Thoracic aorta (tissue), 2 donors: ENCODE measurements at places on chromosomes 11 and 22.

DNA sequence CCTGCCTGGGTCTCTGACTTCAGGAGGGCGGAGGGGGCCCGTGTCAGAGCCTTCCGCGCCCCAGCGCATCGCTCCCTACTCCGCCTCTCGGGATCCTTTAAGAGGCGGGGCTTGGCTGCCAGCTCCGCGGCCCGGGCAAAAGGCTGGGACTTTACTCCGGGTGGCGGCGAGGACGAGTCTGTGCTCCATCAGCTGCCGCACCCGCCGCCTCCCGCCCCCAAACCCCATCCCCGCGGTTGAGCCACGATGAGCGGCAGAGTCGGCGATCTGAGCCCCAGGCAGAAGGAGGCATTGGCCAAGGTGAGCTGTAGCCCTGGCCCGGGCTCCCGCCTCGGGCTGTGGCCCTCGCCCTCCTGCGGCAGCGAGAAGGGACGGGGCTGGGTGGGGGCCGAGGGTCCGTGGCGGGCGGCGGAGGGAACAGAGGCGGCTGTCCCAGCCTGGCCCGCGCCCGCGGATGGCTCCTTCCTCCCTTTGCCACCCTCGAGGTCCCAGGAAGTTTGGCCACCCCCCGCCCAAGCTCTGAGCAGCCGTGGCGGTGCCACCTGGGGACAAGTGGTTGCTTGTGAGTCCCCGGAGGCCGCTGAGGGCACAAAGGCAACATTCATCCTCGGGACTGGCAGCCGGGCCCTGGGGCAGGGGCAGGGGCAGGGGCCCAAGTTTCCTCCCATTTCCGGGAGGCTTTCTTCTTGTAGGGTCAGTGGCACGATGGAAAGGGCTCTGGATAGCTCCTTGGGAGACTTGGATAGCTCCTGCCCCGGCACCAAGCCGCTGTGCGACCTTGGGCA, at the start of gene SEC14L2:
SEC14L2 (plus strand) TSS at position 148 of the 785 bp plus-strand sequence; CDS start at position 247, 99 bp downstream.
- DNase-seq, result peak; percentile 16

DNA sequence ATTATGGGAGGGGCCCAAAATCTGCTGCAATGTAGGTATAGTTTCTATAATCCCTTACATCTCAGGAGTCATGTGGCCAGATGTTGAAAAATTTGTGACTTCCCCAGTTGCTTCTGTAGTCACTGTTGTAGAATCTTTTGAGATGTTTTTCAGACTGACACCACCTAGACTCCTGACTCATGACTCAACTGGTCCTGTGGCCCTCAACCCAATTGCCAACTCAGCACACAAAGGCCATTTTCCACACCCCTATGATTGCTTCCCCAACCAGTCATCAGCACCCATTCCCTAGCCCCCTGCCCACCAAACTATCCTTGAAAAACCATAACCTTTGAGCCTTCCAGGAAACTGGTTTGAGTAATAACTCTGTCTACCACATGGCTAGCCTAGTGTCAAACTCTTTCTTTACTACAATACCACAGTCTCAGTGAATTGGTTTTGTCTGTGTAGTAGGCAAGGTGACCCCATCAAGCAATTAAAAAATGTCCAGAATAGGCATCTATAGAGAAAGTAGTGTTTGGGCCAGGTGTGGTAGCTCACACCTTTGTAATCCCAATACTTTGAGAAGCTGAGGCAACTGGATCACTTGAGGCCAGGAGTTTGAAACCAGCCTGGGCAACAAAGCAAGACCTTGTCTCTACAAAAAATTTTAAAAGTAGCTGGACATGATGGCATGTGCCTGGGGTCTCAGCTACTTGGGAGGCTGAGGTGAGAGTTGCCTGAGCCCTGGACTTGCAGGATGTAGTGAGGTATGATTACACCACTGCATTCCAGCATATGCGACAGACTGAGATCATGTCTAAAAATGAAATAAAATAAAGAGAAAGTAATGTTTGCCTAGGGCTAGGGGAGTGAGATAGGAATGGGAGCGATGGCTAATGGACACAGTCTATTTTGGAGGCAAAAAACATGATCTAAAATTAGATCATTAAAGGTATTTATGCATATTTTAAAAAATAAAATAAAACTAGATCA, 24.1 kb upstream of the FEZ1 start:
- DNase-seq, result no peak

- no peak for DNase-seq
Observed at GRCh38 chr22:45649809-45650208, 21.8 kb upstream of the ATXN10 start.

DNA sequence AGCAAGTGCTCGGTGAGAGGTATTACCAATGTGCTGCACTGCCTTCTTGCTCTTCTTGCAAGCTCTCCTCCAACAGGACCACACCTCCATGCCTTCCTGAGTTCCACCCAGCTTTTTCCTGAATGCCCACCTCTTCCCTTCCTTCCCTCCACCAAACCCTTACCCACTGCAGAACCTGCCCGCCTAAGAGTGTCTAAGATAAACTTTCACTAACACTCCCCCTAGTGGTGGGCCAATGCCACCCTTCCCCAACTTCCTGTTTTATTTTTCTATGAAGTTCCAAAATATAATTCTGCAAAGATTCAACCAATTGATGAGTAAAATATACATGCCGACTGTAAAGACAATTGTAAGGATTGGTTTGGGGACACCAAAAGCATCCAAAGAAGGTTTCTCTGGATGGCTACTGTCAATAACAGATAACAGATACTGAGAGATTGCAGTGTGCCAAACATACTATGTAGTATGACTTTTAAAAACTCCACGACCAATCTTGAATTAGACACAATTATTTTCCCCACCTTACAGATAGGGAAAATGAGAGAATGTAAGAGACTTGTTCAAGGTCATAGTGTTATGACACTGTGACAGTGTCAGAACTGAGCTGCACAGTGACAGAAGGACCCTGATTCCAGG, 38.6 kb upstream of the BMAL1 start:
- no peak for DNase-seq

GRCh38 chr11:115475564-115475963, 28.7 kb downstream of the CADM1 start:
- DNase-seq, result no peak

- peak; percentile 82 for DNase-seq
Observed at GRCh38 chr11:9760193-9760575, 96.3 kb downstream of the SWAP70 start.

DNA sequence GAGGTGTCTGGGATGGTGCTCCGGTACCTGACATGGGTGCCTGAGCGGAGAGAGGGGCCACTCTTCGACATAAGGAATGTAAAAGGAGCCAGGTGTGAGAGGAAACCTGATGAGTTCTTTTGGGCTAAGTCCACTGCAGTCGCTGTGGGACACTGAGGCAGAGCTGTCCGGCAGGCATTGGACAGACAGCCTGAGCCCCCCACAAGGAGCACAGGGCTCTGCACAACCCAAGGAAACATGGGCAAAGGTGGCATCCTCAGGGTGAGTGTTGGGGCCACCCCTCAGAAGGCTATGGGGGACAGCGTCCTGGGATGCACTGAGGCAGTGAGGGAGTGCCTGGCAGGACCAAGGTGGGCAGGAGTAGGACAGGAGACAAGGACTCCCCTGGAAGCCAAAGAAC, 57.7 kb upstream of the EMID1 start:
- DNase-seq, result no peak

DNA sequence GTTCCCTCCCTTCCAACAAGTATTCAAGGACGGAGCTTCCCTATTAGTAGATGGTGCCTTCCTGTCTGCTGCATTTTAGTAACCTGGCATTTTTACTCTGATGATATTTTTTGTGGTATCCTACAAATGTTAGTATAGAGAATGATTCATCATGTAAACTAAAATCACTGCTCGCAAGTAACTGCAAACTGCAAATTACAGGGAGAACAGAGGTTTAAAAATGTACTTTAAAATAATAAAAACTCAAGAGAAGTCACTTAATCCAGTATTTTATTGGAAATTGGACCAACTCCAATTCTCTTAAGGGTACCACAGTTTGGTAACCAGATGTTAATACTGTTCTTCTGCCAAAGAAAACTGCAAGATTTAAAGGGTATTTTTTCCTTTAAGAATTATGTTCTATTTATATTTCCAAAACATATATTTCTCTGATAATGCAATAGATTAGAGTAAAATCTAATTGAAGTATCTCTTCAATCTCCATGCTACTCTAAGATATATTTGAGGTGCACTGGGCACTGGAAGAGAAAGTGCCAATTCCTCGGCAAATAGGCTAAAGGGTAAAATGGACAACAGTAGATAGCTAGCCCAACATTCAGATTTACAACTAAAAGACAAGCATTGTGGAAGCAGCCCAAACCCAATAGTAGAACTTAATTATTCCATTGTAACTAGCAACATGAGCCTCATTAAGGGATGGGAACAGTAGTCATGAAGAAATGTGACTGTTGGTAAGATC, 298.0 kb downstream of the TTC28 start:
- no peak for DNase-seq

DNA sequence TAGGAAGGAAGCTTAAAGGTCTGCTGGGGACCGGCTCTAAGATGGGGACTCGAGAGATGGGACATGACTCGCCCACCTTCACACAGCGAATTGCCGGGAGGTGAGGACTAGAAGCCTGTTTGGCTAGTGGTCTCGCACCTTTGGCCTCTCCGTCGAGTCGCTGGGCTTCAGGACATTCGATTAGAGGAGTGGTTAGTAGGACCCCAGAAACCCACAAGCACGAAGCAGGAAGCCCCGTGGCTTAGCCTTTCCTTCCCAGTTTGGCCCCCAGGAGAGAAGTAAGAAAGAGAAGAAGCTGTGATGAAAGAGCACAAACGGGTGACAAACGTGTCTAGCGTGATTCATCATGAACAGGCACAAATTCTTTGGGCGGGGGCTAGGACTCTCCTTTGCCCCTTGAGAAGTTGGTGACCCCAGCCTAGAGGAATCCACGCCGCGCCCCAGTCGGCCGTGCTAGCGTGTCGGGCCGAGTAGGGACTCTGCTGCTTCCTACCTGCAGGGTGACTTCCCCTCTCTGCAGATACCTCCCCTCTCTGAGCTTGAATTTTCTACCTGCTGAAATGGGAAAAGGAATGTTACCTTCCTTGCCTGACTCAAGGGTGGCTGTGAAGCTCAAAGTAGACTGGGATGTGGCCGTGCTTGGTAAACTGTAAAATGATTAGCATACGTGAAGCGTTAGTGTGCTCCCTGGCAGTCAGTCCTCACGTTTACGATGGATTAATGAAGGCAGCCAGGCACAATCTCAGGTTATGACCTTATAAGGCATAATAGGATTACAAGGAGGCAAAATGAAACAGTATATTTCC, 1.1 kb upstream of the ADM start:
- DNase-seq, result no peak

DNA sequence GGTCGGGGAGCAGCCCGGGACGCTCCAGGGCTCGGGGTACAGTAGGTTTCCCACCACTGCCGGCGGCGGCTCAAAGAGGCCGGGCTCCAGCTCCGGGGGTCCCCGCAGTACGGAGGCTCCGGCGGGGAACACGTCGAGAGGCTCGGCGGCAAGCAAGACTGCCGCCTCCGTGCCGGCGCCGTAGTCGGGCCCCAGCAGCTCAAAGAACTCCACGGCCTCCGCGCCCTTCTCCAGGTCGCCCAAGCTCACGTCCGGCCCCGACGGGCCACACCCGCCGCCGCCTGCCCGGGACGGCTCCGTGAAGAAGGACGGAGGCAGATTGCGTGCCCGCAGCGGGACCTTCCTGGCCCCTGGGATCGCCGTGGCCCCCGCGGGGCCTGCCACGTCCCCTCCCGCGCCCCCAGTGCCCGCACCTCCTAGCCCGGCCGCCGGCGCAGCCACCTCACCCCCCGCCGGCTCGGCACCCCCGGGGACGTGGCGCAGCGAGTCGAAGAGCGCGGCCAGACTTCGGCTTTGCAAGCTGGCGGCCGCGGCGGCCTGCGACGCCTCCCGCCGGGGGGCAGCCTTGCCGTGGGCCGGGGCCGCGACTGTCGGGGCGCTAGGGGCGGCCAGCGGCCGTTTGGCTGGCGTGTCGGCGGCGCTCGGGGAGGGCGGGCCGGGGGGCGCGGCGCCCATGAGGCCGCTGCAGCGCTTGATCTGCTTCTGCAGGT, 775 bp downstream of the FAM181B start:
- no peak for DNase-seq

DNA sequence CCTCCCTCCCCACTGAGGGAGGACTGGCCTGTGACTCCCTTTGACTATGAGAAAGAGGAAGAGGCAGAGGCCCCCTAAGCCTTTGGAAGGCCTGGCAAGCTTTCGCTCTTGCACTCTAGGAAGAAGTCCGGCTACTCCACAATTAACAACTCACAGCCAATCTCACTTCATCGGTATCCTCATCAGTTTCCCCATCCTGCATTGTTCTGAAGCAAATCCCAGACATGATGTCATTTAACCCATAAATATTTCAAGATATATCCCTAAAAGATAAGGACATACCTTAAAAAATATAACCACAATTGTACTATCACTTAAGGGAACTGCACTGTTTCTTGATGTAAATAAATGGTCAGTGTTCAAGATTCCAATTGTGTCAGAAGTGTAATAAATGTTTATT, 63.1 kb downstream of the CWC15 start:
- DNase-seq, result no peak

GRCh38 chr22:21051145-21051830, 5.5 kb downstream of the LRRC74B start:
- DNase-seq, result no peak

- no peak for DNase-seq
Observed at GRCh38 chr11:77244277-77245027, 57.0 kb downstream of the GDPD4 start.

DNA sequence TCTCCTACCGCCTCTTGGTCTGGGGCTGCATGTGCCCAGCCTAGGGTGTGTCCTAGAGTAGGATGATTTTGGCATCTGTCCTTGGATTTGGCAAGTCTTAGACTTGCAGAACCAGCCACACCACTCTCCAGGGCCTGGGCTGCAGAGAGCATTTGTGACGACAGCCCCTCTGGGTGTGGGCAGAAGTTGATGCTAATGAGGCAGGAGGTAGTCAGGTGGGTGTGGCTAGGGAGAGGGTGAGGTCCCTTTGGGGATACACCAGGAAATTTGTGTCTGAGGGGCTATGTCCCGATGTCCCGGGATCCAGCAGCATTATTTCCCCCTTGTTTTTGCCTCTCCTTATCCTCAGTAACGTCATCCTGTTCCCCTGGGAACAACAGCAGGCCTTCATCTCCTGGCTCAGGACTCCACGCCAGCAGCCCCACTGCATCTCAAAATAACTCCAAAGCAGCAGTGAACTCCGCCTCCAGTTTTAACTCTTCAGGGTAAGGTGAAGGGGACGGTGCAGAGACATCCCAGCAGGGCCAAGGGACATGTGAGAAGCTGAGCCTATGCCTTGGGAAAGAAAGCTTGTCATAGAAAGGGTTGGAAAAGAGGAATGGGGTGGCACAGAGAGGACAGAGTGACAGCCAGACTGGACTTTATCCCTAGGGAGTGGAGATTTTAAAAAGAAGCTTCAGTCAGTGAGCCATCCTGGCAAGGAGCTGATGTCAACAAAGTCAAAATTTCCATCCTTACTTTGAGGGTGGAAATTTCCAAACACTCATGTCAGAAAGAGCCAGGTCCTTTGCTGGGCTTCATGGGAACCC, 8.0 kb upstream of the TLCD5 start:
- no peak for DNase-seq

DNA sequence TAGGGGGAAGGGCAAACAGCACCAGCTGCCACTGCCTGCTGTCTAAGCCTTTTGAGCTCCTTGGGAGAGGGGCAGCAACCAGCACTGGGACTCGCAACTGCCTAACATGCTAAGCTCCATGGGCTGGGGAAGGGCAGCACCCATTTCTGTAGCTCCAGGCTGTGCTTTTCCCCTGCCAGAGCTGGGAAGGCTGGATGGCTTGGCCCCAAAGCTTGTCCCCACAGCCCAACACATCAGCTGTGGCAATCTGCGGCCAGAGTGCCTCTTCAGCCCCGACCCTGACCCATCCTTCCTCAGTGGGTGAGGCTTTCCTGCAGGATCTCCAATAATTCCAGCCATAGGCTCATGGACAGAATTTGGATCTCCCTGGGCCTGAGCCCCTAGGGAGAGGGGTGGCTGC, 551.3 kb downstream of the TMEM135 start:
- DNase-seq, result no peak
